ENCODE measurements at places on chromosomes 6 and 20. TPM values are rescaled to one million over a fixed set of nuclear protein-coding genes. Genes with fewer than 3 reads are reported as not detected.

DNA sequence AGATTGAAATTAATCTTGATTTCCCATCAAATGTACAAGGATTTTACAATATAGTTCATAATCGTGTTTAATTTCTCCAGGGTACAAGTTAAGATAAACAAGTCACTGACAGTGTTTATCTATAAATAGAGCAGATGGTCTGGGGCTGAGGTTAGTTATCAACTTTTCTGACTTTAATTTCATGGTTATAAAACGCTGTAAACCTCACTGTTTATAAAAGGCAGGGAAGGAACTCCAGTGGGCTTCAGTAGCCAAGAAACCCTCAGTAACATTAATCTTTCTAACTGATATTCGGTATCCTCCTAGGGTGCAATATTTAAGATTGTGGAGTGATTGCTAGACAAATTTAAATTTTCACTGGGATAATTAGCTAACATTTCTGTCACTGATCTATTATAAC is 68.6 kb downstream of the GFRAL start:
- DNase-seq = no peak

DNA sequence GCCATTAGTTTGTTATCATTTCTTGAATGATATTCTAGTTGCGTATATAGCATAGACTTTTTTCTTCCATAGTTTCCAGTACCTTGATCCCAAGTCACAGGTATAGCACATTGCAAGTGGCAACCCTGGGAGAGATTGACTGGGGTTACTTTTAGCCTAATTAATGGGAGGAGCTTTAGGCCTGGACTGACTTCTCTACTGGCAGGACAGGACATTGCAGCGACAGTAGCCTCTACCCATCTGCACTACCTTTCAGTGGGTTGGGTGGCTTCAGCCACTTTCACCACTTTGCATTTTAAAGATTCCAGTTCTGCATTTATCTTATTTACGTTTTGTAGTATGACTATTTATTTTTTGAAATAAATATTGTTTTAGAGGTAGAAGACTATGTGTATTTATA is 320.3 kb downstream of the RIMS1 start:
- DNase-seq = no peak

- DNase-seq = no peak
These were observed 16.6 kb downstream of the NKX2-4 start for GRCh38 chr20:21380711-21381110.

- DNase-seq = no peak
These were observed 245.2 kb downstream of the ADGRB3 start for GRCh38 chr6:68880050-68880813.

Gene PI16
- 0.23 TPM for total RNA-seq

Gene PACSIN1
- total RNA-seq = not detected

DNA sequence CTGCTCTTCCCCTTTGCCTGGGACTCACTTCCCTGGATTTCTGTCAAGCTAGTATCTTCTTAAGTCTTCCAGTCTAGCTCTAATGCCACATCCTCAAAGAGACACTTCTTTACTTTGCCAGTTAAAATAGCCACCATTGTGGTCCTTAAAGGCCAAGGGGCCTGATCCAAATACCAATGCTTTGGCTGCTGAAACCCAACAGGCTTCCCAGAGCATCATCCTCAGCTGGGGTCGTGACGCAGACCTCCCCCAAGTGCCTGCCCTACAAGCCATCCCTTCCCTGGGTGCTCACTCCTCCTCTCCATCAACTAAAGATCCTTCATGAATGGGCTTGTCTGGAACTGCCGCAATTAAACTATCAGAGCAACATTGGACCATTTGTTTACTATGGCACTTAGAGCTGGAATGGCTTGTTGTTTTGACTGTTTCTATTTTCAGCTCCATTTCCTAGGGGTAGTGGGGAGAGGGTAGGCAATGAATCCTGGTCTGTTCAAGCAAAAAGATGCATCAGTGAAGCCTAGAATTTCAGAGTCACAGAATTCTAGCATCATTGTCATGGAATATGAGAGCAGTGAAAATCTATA is 79.6 kb upstream of the SIRPA start:
- DNase-seq = no peak

DNA sequence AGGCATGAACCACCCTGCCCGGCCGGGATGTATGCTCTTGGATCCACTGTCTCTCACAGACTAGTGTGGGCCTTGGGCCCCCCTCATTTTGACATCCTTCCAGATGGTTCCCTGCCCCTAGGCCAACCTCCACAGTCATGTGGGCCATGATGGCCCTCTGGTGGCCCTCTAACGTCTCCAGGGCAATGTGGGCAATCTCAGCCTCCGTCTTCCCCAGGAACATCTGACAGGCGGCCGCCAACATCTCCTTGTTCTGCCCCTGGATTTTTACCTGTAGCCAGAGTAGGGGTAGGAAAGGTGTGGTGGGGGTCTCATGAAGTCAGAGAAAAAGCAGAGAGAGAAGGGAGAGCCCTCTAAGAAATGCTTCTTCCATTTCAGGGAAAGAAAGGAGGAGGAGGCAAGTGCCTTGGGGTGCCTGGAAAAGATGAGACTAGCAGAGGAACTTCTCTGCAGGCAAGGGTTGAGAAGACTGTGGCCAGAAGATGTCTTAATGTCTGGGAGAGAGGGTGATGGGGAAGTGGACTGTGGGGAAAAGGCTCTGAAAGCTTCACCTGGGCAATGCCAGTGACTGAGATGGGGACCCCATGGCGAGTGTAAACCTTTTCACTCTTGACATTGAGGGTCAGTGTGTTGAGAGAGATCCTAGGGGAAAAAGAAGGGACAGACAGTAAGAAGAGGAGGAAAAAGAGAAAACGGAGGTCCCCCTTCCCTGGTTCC is 1.3 kb downstream of the FLOT1 start:
- DNase-seq = no peak

- DNase-seq = no peak
These were observed 9.9 kb downstream of the HAO1 start for GRCh38 chr20:7930343-7930742.

Gene CRNKL1
- total RNA-seq = 18.0 TPM

Gene ECT2L
- total RNA-seq = 0.12 TPM

Gene LINC00237
- not detected for total RNA-seq

Gene TMEM242
- 6.0 TPM for total RNA-seq

Gene PTGIS
- total RNA-seq = 0.53 TPM

Gene SAPCD1
- 3.9 TPM for total RNA-seq

Gene RRAGD
- total RNA-seq = 3.5 TPM

DNA sequence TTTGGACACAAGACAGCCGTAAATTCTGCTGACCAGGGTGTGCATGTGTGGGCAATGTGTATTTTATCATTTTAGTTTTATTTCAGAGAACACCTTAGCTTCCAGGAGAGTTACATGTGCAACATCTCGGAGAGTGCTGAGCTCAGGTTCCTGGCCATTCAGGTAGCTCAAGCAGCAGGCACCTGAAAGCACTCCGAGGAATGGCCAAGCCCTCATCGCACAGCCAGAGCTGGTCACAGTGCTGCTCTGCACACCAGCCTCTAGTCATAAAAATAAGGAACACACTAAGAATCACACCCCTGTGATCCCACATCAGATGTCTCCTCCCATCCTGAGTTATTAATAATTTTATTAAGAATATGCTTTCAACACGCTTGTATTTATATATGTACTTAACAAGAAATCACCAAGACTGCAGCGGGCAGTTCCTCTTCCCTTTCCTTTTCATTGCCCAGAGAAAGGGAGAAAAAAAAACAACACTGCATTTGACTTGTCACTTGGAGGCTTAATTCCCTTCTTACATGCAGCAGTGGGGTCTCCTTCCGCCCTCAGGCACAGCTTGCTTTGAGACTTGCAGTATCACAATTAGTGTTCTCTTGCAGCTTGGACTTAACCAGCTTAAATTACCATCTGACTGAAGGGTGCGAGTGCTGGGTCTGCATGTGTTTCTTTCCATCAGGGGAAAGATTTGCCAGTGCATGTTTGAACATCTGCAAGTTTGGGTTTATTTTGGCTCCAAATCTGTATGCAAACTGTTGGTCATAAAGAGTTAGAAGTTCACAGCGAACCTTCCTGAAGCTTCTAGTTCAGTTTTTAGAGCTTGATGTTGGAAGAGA is 36.0 kb upstream of the IRF4 start:
- DNase-seq = no peak

Gene TUBB2B
- total RNA-seq = 29.7 TPM

- DNase-seq = no peak
These were observed 172.2 kb upstream of the SNX9 start for GRCh38 chr6:157650801-157651200.

Gene RSPH4A
- total RNA-seq = 0.63 TPM

Gene GNAS-AS1
- total RNA-seq = not detected

Gene ULBP1
- 4.1 TPM for total RNA-seq

DNA sequence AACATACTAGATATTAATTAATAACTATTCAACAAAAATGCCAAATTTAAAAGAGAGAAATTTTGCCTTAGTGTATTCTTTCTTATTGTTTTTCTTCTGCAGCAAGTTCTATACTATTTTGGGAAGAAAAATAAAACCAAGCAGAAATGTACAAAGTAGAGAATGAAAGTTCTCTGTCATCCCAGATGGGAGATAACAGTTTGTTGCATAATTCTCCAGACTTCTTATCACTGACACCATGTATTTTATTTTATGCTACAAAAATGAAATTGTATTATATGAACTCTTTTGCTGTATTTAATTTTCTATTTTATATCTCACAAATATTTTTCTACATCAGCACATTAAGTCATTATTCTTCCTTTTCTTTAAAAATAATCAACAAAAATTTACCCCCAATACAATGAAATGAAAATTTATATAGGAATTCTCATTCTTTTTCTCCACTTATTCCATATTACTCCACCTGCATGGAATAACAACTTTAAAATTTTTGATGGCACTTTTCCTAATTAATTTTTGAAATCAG is 18.2 kb downstream of the TMEM244 start:
- no peak for DNase-seq

Gene COL9A3
- total RNA-seq = 1.8 TPM

Gene MTFR2
- total RNA-seq = 6.4 TPM

- DNase-seq = no peak
These were observed 17.1 kb downstream of the GFRA4 start for GRCh38 chr20:3646067-3646440.

GRCh38 chr20:31685853-31686643 is 36.6 kb downstream of the BCL2L1 start:
- no peak for DNase-seq

Gene AK9
- total RNA-seq = 11.2 TPM

DNA sequence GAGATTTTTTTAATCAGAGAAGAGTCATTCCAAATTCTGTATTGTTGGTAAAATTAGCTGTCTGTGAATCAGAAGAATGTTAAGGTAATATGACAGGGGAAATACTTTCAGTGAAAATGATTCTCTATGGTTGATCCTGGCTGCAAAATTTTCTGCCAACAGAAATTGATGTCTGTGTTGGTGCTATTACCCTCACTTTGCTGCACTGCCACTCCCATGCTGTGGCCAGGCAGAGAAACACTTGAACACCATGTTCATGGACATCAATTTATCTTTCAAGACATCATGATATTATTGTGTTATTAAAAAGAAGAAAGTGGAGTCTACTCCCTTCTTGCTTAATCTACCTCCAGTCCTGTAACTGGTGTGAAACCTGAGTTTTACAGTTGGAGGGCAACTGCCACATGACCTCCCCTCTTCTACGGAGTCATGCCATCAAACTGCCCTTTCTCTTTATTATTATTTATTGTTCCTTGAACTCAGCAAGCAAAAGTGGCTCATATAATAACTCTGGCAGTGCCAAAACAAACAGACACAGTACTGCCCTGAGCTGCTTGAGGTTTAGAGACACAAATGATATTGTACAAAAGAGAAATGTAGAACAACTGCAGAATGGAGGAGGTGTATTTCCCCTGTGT is 288.0 kb upstream of the JAG1 start:
- DNase-seq = no peak

GRCh38 chr6:11424395-11425034 is 113.0 kb upstream of the TMEM170B start:
- no peak for DNase-seq

- no peak for DNase-seq
These were observed 37.9 kb downstream of the ZC3H12D start for GRCh38 chr6:149446791-149447376.

DNA sequence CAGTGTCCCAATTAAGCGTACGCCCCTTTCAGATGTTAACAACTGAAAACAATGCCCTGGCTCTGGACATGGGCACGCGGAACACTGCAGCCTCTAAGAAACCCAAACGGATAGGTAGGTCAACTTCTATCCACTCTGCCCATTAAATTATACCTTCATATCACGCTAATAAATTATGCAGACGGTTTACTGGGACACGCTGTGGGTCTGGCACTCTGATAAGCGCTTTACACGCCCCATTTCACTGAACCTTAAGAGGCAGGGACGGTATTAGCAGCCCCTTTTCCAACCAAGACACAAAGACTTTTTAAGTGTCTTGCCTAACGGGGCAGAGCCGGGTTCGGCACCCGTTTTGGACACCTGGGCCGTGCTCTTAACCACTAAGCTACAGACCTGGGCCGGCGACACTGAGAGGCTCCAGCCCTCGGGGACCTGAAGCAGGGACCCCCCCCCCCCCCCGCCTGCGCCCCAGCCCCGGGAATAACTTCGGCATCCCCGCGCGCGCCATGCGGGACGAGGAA is 744 bp downstream of the STAU1 start:
- DNase-seq = no peak

DNA sequence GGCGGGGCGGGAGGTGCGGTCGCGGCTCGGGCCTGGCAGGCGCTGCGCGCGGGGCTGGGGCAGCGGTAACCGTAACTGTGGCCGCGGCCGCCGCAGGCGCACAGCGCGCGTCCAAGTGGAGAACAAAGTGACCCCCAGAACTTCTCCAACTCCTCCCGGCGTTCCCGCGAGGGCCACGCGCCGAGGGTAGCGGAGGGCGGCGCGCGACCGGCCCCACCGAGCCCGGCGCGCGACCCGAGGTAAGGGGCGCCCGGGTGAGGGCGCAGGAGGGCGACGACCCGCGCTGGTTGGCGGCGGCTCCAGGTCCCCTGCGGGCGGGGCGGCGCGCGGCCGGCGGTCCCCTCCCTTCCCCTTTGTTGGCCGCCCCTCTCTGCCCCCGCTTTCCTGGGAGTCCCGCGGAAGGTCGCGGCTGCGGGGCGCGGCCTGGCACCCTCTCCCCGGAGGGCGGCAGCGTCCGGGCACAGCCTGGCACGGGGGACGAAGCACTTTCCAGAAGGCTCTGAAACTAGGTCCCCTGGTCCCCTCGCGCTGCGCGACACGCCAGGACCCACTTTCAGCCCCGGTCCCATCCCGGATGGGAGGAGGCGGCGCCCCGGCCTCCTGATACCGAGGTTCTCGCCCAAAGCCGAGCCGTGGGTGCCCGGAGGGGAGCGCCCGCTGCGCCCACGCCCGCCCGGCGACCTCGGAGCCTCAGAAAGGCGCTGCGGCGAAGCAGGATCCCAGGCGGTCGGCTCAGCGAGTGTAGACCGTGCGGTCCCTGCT is at the start of gene TIAM2:
TIAM2 (plus strand) TSS at position 62 of the 762 bp plus-strand sequence. CDS start 133,909 bp downstream, outside the sequence.
- no peak for DNase-seq

Gene SOBP
- total RNA-seq = 2.3 TPM

- DNase-seq = no peak
These were observed 394.3 kb upstream of the SOX4 start for GRCh38 chr6:21199262-21199661.

Gene PRKN
- total RNA-seq = 0.93 TPM

- no peak for DNase-seq
These were observed 238.1 kb upstream of the MARCKS start for GRCh38 chr6:113619077-113619476.

- DNase-seq = no peak
These were observed 142.9 kb upstream of the OLIG3 start for GRCh38 chr6:137637121-137637520.

- DNase-seq = no peak
These were observed 280.5 kb downstream of the SYNE1 start for GRCh38 chr6:152356662-152357061.

Gene LBP
- not detected for total RNA-seq

GRCh38 chr6:144053601-144054000 is 41.8 kb downstream of the SF3B5 start:
- no peak for DNase-seq
